ENCODE measurements at places on chromosomes 7 and 10.
A peak's percentile ranks its signal among the peaks of the same experiment; 100 is the strongest.

DNA sequence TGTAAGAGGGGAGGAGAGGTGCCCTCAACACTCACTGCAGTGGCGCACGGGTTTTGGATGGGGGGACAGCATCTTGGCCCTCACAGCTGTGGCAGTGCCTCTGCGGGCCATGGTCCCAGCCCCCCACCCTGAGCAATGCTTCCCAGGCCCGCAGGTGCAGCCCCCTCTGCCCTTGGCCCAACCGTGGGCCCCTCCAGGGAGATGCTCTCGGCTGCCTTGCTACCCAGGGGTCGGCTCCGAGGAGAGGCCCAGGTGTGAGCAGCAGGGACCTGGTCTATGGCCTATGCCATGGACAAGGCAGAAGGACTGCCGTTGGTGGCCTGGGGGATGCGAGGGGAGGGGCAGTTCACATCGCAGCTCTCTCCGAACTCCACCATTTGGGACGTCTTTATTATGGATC is 159.2 kb downstream of the RNF216 start:
- DNase-seq = no peak

DNA sequence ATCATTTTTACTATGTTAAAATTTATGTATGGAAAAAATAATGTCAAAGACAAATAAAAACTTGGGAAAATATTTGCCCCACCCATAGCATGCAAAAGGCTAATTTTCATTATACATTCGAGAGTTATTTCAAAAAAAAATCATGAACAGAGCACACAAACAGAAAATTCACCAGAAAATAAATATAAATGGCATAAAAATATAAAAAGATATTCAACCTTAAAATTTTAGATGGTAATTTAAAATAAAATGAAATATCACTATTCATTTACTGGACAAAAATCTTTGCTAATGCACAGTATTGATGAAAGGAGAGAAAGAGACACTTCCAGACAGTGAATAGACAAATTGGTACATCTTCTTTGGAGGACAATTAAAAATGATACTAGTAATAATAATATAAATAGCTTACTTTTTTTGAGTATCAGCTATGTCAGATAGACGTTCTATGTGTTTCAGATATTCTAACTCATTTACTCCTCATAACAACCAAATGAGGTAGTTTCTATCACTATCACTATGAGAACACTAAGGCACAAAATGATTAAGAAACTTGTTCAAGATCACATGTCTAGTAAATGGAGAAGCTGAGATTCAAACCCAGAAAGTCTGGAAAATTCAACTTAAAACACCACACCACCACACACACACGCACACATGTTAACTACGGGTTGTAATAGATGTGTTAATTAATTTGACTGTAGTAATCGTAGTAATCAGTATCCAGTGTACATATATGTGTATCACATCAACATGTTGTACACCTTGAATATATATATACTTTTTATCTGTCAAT is 63.0 kb downstream of the CCDC71L start:
- DNase-seq = no peak

GRCh38 chr7:113279256-113279655 is 160.9 kb upstream of the SMIM30 start:
- DNase-seq = no peak

DNA sequence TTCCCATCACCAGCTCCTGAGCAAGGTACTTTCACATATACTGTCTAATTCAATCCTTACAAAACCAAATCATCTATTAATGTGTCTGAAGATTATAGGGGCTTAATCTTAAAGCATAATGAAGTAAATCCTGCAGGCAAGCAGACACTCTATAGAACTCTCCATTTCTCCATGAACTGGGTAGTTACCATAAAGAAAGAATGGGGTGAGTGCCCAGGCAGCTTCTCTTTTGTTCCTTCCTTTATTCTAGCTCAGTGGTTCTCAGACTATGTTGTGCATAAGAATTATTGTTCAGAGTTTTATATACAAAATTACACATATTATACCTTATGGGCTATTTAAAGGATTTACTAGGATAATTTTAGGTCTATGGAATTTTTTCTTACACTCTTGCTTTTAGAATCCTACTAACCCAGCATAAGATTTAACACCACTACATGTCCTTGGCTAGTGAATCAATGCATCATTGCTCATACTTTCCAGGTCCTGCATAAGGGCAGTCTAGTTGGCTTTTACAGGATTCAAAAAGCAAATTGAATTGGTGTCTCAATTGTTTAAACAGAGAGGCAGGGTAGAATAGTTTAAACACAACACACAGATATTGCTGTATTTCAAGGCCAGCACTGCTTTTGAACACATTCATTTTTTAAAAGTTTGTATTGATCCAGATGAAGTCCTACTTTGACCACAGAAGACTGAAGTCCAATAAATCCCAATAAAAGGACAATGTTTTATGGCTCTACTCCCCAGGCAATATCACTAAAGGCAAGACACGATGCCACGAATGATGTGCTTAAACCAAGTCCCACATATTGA is 12.9 kb downstream of the SGCE start:
- no peak for DNase-seq

DNA sequence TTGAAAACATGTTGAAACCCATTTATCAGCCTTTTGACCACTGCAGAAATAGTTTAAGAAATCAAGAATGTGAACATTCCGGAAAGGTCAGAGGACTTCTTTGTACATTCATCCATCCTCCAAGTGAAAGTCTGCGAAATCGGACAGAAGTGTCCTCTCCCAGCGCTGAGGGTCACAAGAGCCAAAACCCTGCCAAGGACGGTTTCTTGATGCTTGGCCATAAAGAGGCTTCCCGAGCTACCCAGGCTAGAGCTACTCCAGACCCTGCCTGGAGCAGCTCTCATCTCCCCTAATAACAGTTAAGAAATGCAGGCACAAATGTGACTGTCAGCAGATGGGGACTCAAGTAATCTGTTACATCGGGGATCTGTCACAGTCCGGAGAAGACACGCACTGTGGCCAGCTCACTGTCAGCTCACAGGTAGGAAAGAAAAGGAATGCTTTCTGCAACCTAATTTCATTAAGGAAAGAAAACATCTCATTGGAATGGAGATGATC is 4.5 kb upstream of the CYTH3 start:
- DNase-seq = no peak

DNA sequence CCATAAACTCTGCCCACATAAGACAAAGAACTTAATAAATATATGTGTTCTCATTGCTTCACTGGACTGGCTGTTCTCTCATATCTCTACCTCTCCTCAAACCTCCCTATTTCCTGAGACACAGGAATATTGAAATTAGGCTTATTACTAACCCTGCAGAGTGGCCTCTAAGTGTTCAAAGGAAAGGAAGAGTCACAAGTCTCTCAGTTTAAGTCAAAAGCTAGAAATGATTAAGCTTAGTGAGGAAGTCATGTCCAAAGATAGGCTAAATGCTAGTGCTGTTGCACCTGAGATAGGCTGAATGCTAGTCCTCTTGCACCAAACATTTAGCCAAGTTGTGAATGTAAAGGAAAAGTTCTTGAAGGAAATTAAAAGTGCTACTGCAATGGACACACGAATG is 41.1 kb downstream of the GNAI1 start:
- no peak for DNase-seq

- DNase-seq = no peak
Measured at GRCh38 chr7:7895754-7896153, 72.8 kb upstream of the GLCCI1 start.

DNA sequence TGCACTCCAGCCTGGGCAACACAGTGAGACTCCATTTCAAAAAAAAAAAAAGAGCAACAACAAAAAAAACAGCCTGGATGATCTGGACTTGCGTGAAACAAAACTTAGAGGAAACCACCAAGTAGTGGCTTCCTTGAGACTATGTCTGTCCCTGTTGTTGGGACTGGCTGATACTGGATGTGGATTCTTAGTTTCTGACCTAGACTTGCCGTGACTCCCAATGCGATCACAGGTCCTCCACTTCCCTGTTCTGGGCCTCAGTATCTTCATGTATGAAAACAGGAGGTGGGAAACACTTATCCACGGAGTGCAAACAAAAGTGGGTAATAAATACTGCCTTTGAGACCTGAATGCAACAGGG is 125.7 kb downstream of the PRPF18 start:
- no peak for DNase-seq

DNA sequence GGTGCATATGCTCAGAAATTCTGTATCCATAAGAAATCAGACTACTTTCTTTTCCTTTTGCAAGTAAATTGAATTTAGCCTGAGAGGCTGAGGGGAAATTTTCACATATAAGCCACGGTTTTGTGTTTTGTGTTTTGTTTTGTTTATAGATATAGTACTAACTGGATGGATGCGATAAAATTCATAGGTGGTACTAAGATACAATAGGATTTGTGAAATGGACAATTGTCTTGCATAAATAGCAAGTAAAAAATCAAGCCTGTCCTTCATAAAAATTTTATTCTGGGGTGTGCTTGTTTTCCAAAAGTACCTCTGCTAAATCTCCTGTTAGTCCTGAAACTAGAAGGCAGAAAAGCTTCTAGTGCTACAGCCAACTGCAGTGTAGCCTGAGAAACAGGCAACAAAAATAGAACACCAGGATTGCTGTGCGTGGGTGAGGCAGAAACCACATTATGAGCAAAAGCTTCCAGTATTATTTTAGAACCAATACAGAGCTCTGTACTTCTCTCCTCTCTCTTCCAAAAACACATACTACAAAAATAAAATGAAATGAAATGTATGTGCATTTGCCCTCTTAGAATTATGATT is 634 bp upstream of the HDAC9 start:
- no peak for DNase-seq

- DNase-seq = no peak
Measured at GRCh38 chr10:25036381-25036780, 20.0 kb downstream of the THNSL1 start.

DNA sequence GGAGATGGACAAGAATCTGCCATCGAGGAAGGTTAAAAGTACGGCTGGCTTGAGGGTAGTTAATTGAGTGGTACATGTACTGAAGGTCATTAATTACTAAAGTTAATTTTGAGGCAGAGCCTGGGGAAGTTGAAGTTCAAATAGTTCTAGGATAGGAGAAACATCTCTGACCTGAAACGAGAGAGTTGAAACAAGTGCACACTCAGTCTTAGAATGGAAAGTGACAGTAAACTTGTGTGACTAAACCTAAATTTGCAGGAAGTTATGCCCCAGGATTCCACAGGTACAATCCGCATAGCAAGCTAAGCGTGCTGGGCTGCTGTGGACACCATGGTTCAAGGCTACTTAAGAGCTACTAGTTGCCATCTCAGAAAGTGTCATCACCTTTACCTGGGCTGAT is 209.9 kb downstream of the CHCHD3 start:
- DNase-seq = no peak

DNA sequence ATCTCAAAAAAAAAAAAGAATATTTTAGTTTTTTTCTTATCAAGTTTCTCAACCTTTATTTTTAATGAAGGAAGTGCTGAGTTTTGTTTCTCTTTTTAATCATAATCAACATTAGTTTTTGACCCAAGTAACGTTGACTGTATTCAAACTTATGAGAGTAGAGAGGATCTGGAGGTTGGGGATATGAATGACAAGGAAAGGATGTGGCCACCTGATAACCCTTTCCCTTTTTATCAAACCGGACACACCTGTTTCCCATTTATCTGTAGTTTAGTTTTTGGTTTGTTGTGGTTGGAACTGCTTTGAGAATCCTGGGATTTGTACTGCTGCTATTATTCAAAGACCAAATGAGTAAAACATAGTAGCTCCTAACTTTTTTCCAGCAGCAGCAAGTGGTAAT is 38.6 kb downstream of the HACD1 start:
- DNase-seq = no peak

DNA sequence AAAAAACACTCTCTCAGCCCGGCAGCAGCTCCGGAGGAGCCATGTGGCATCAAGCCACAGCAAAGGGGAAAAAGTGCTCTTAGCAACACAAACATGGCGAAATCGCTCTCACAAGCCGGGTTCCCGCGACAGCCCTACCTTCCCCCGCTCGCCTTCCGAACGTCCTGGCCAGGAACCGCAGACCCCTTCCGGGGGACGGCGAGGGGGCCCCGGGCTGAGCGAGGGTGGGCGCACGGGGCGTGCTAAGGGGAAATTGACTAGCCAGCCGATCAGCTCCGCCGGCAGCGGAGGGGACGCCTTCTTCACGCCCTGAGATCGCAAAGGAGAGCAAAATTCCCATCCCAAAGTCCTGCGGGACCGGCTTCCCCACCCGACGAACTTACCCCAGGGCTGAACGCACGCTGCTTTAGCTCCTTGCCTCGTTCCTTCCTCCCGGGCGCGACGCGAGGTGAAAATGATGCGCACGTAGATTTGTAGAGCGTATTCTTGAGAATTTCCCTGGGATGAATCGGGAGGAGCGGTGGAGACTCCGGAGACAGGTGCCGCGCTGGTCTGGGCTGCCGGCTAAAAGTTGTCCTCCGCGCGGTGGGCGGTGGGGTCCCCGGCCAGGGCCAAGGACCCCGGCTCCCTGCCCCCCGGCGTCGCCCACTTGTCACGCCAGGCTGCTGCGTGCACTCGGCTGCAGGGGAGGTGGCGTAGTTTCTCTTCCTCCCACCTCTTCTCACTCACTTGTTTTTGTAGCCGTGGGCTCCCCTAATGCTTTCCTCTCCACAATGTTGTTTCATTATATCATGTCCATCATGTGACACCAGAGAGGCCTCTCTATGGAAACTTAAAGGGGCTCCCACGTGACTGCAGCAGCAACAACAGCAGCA is 220.1 kb upstream of the MKLN1 start:
- peak; percentile 80 for DNase-seq

DNA sequence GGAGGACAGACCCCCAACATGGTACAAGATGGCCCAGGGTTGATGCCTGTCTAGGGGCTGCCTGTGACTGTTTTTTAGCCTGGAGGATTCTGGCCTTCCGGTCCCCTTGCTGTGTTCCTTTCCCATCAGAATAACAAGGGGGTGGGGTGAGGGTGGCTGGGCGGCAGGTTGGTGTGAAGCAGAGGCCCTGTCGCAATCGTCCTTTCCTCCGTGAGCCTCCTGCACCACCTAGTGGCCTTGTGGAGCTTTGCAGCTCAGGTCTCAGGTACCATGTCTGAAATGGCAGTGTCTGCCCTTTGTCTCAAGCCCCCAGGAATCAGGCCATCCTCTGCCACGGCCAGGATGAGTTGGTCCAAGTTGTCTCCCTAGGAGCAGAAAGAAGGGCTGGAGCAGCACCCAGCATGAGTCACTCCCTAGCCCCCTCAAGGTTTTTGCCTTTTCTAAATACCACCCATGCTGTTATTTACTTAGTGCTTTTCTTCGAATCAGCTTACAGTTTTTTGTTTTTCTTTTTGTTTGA is 24.2 kb downstream of the TACR2 start:
- DNase-seq = peak; percentile 85

- DNase-seq = no peak
Measured at GRCh38 chr7:50349963-50350944, 45.7 kb downstream of the IKZF1 start.

DNA sequence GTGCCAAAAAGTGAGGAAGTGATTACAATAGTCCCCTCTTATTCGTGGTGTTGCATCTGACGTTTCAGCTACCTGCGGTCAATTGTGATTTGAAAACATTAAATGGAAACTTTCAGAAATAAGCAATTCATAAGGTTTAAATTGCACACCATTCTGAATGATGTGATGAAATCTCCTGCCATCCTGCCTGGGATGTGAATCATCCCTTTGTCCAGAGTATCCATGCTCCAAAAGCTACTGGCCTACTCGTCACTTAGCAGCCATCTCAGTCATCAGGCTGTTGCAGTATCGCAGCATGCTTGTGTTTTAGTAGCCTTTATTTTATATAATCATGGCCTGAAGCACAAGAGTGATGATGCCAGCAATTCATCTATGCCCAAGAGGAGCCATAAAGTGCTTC is 97.7 kb upstream of the CDCA7L start:
- no peak for DNase-seq
